Vagina (tissue), 2 donors: ENCODE measurements at places on chromosomes 5 and 9. TPM values are rescaled to one million over a fixed set of nuclear protein-coding genes. Genes with fewer than 3 reads are reported as not detected.

The SPINK6 gene
- total RNA-seq = not detected

The RUFY1 gene
- 35.6 TPM for total RNA-seq

The RGMB gene
- 39.0 TPM for total RNA-seq

The PAM gene
- 136 TPM for total RNA-seq

The GHR gene
- 16.7 TPM for total RNA-seq

The TEX48 gene
- total RNA-seq = not detected

The AQP3 gene
- total RNA-seq = 868 TPM

The VLDLR gene
- 4.7 TPM for total RNA-seq

The PHF19 gene
- 44.9 TPM for total RNA-seq

The HOMER1 gene
- 5.4 TPM for total RNA-seq

The UGT3A2 gene
- not detected for total RNA-seq

The PCDHAC2 gene
- 3.9 TPM for total RNA-seq
